SHP77 (cell line): ENCODE measurements at places on chromosomes 11 and 22.
A peak's percentile ranks its signal among the peaks of the same experiment; 100 is the strongest.

- no peak for DNase-seq
These were observed 30.2 kb downstream of the IRAG1 start for GRCh38 chr11:10663365-10663764.

- no peak for DNase-seq
These were observed 130.7 kb downstream of the SNX19 start for GRCh38 chr11:130785380-130786116.

- no peak for DNase-seq
These were observed 963.8 kb upstream of the CNTN5 start for GRCh38 chr11:98056945-98057344.

DNA sequence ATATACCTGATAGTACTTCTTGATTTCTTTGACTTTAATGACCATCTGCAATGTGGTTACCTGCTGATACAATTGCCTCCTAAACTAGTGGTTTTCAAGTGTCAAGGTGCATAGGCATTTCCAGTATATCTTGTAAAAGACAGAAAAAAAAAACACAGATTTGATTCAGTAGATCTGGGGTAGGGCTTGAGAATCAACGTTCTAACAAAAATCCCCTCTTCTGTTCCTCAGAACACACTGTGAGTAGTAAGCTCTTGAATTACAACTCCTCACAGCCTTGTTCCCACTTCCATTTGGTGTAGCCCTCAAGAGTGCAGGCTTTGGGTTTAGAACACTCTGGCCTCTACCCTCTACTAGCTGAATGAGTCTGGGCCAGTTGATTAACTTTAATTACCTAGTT, 78.0 kb upstream of the CTSC start:
- no peak for DNase-seq

DNA sequence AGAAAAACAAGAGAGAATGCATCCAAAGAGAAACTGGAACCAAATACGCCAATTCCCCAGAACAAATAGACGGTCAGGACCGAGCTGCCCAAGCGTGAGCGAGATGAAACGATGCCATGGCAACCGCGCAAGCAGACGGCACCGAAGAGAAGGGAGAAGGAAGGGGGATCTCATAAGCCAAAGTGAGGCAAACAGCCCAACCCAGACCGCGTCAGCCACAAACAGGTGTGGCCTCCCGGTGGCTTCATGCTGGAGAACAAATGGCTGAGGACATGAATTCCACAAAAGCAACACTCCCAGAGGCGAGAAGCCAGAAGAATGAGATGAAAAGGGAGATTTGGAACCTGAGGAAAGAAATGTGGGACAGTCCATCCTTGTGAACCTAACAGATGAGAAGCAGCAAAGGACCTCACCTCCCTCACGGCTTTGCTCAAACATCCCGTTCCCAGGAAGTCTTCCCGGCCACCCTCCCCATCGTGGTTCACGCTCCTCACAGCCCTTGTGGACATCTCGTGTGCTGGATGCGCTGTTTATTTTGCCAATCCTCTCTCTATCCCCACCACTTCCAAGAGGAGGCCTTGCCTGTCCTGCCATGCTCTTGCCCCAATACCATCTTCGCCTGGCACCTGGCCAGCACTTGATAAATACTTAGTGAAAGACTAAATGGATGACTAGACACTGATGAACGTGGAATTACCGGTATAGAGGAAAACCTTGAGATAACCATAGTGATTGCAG, 89.1 kb upstream of the RTL6 start:
- DNase-seq: peak; percentile 80

- DNase-seq: no peak
These were observed 9.2 kb downstream of the THAP7 start for GRCh38 chr22:20992456-20993303.

DNA sequence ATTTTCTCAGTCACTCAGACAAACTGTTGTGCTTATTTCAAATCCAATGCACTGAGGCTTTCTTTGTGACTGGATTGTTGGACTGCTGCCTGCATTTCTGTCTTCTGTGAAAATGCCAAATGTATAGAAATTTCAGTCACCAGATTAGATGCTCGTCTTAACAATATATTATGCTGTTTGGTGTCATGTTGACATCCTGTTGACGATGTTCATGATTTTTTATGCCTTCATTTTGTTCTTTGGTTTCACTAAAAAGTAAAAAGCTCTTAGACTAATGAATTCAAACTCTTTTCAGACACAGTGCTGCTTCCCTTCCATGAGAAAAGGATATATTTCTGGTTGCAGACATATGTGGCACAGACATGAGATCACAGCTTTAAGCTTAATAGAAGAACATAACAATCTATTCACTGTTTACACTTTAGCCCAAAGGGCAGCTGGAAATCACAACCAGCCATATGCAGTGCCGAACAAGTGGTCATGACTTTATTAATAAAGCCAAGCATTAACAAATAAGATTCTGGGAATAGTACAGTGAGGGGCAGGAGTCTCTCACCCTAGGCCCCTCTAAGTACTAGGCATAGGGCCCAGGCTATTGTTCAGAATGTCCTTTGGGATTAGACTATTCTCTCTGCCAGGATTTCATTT, 9.4 kb upstream of the SOX6 start:
- DNase-seq: no peak

DNA sequence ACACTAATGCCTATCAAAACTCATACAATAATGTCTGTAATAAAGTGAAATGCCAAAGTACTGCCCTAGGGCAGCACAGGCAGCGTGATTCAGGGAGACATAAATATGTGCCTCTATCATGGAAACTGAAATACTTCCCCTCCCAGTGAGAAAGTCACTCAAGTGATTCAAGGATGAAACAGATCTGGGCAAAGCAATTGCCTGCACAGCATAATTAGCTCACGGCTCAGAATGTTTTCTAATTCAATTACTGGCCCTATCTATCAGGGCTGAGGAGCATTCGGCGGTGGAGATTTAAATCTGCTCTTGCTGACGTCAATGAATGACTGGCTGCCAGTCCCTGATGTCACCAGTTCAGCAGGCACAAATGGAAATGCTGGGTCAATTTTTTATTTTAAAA, 27.7 kb upstream of the PPP2R1B start:
- no peak for DNase-seq

GRCh38 chr22:50104141-50104544, 14.3 kb downstream of the MOV10L1 start:
- DNase-seq: no peak

DNA sequence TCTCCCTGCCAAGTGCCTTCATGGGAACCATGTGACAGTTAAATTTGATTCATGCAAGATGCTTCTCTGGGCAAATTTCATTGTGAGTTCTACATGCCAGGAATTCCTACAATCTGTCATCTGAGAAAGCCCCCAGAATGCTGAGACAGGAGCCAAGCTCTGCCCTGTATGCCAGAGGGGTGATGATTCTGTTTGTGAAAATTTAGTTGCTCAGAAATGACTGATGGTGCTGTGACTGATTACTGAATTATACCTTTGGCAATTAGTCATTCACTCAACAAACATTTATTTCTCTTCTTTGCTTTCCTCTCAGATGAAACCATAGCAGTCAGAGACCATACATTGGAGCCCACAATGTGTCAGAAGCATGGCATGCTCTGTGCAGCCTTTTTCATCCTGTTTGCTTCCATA, 69.0 kb upstream of the ZBED5 start:
- DNase-seq: no peak
